Hematopoietic multipotent progenitor cell treated with erythropoietin and hydrocortisone succinate and interleukin-3 and kit ligand, for 4 days (in vitro differentiated cells): ENCODE measurements at places on chromosomes 3 and 15.
A peak's percentile ranks its signal among the peaks of the same experiment; 100 is the strongest.

DNA sequence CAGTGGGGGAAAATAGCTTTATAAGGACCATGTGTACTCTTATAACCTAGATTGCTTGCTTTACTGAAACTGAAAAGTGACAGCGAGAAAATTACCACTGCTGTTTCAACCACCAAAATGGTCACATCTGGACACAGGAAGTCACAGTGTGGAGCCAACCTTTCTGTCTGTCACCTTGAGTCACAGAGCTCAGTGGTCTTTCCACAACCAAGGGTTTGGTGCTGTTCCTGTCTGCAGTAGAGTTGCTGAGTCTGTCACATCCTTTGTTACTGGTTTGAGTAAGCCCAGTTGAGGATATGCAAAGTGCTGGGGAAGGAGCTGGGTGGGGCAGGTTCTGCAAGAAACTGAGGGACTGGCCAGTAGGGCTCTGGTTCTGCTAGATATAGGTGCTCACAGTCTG is 139.1 kb upstream of the EIF1B start:
- DNase-seq = no peak

DNA sequence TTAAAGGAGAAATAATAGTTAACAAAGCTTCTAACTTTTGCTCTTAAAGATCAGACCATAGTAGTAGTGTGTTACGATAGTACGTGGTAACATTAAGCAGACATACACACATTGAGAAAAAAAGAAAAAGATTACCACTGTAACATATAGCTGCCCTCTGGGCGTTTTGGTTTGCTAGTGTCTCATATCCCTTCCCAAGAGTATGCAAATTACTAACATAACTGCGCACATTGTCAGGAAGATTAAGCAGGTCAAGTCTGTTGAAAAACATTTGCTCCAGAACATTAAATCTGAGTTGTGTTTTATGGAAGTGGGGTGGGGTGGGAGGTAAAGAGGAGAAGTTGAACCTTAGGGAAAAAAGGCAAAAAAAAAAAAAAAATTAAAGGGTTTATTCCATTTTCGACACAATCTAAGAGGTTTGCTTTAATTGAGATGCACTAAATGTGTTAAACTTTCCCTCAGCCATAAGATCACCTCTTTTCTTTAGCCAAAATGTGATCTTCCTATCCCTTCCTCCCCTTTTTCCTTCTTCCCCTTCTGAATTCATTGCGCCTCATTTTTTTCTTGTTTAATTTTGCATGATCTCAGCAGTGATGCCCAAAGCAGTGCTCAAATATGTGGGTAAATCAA is 1.5 kb upstream of the LRIG1 start:
- no peak for DNase-seq

DNA sequence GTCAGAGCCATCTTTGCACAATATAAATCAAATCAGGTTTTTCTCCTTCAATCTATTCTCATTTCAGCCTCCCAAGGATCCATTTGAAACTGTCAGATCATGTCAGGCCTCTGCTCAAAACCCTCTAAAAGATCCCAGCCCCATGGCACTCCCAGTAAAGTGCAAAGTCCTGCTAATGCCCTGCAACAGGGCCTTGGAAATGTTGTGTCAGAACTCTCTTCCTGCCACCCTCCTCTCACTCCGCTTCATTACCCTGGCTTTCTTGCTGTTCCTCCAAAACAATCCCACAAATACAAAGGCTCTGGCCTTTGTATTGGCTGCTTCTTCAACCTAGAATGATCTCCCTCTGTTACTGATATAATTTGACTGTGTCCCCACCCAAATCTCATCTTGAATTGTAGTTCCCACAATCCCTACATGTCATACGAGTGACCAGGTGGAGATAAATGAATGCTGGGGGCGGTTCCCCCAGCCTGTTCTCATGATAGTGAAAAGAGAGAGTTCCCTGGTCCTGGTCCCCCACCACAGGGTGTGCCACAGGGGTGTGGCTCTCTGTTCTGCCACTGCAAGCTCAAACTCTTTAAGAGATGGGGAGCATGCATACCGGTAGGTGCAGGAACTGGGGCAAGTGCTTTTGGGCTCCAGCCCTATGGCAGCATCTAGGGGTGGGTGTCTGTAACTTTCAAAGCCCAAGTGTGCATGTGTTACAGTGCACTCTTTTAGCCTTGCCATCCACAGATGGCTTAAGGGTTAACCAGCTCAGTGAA is 22.9 kb upstream of the TRA2B start:
- DNase-seq = peak; percentile 92

- peak; percentile 94 for DNase-seq
Measured at GRCh38 chr15:68781766-68782588, 38.7 kb downstream of the ANP32A start.

- DNase-seq = no peak
Measured at GRCh38 chr15:79365765-79366164, 54.9 kb downstream of the TMED3 start.

GRCh38 chr3:40464339-40465110 is 7.4 kb downstream of the RPL14 start:
- DNase-seq = peak; percentile 64

DNA sequence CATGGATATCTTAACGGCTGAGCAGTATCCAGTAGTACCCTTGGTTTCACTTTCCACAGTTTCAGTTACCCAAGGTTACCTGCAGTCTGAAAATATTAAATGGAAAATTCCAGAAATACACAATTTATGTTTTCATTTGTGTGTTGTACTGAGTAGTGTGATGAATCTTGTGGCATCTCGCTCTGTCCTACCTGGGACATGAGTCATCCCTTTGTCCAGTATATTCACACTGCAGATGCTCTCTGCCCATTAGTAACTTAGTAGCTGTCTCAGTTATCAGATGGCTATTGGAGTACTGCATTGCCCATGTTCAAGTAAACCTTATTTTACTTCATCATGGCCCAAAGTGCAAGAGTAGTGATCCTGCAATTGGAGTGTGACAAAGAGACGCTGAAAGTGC is 26.1 kb downstream of the GASK1A start:
- no peak for DNase-seq

- DNase-seq = no peak
Measured at GRCh38 chr3:4866866-4867265, 112.4 kb upstream of the BHLHE40 start.

GRCh38 chr3:165464736-165465135 is 268.6 kb upstream of the SLITRK3 start:
- no peak for DNase-seq

- DNase-seq = no peak
Measured at GRCh38 chr3:28924744-28925360, 356.0 kb upstream of the RBMS3 start.

- no peak for DNase-seq
Measured at GRCh38 chr15:68440136-68440535, 8.2 kb upstream of the ITGA11 start.

GRCh38 chr3:14452740-14453710 is 50.6 kb downstream of the SLC6A6 start:
- DNase-seq = no peak

GRCh38 chr15:27527490-27528067 is 556.6 kb downstream of the GABRG3 start:
- DNase-seq = no peak
